Activated T-cell treated with anti-CD3 and anti-CD28 coated beads for 24 hours (primary cell): ENCODE measurements at places on chromosomes 12 and 14.

DNA sequence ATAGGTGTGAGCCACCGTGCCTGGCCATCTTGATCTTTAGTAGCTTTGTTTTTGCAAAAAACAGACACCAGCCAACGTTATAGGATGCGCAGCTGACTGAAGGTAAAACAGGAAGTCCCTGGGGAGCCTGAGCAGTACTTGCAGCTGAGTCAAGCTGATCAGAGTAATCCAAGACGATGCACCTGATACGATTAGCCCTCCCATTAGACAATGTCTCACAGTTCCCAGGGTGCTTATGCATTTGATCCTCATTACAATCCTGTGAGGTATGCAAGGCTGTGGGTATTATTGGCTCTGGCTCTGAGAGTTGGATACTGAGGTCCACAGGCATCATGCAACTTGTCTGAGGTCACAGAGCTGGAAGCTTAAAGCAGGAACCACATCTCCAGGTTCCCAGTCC is 8.1 kb downstream of the KRT18 start:
- DNase-seq = no peak

GRCh38 chr14:20848316-20848954 is 42.8 kb upstream of the RNASE3 start:
- DNase-seq = no peak

DNA sequence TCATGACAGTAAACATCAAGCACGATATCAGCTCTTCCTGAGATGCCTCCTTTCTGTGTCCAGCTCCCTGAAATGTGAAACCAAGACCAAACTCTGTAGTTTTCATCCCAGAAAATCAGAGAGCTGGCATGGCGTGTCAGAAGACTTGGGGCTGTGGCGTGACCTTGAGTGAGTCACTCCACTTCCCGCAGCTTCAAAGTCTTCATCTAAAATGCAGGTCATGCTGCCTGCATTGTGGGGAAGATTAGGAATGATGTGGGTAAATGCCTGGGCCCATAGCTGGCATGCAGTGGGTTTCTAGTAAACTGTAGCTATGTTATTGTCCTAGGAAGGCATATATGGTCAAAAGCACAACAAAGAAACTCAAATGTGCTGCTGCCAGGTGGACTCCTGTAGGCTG is 28.8 kb downstream of the OAS2 start:
- DNase-seq = no peak

DNA sequence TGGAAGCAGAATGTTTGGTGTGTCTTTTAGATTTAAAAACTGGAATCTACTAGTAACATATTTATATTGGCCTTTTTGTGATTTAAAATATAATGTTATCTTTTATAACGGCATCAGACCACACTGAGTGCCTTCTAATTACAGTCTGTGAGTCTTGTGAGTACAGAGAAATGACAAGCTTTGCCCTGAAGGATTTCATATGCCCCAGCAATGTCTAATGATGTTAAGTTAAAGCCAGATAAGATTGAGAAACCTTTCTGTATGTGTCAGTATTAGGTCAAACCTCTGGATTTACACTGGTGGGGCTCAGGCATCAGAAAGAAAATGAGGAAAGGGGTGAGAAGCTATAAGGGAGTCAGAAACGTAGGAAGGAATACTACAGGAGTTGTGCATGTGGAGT is 25.2 kb downstream of the PLEKHA5 start:
- no peak for DNase-seq

GRCh38 chr12:10115890-10116289 is 14.1 kb downstream of the CLEC7A start:
- no peak for DNase-seq

DNA sequence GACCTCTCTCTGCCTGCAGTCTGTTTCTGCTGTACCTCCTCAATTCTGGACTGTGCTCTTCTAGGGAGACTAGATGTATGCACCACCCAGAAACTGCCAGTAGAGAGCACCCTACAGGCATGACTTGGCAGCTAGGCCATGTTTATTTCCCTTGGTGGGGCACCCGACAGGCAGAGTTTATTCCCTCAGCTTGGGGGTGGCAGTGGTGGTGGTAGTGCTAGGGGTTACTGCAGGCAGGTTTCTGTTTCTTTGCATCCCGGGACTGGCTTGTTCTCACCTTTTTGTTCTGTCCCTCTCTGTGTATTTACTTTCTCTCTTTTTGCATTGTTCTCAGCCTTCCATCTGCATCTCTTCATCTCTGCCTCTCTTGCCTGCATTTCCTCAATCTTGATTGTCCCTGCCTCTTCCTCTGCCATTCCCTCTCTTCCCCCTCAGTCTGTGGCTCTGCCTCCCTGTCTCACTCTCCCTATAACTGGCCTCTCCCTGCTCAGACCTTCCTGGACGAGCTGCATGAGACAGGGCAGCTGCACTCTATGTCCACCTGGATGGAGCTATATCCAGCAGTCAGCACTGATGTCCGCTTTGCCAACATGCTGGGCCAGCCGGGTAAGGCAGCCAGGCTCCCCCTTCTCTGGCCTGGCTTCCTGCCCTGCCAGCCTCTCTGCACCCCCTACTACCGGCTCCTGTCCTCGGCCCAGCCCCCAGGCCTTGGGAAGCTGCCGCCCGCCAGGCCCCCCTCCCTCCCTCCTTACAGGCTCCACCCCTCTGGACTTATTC is 13.8 kb downstream of the PRPF40B start:
- DNase-seq = peak; percentile 50

DNA sequence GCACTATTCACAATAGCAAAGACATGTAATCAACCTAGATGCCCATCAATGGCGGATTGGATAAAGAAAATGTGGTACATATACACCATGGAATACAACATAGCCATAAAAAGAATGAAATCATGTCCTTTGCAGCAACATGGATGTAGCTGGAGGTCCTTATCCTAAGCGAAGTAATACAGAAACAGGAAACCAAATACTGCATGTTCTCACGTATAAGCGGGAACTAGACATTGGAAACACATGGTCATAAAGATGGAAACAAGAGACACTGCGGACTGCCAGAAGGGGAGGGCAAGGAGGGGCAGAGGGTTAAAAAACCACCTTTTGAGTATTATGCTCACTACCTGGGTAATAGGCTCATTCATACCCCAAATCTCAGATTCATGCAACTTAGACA is 234.1 kb upstream of the PLXNC1 start:
- no peak for DNase-seq

DNA sequence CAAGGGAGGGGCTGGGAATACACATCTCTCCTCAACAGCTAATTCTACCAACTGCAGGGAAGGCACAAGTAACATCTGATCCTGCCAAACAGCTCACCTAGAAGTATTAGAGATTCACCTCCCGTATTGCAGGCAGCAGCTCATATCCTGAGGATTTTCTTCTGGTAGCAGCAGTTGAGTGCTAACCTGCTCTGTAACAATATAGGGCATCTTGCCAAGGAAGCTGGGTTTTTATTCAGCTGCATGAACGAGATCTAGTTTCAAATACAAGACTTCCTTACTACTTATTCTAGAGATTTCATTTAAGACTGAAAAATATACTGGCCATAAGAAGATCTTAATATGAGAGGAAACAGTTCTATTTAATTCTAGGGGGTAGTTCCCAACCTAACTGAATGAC is 261.4 kb upstream of the USP15 start:
- no peak for DNase-seq

- no peak for DNase-seq
Observed at GRCh38 chr14:54815016-54815415, 87.6 kb downstream of the GCH1 start.

DNA sequence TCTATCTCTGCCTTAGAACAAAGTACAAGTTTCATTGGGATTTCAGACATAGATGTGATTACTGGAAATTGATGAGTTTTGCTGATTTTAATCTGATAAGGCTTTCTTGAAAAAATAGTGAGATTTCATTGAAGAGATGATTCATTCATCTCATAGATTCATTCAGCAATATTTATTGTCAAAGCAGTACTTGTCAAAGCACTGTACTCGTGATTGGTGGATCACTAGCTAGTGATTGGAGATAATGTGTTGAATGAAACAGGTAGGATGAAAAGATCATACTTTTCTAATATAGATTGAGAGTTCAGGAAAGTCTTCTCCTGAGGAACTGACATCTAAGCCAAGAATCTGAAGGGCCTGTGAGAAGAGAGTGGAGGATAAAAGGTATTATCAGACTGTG is 71.0 kb downstream of the KTN1 start:
- DNase-seq = no peak

DNA sequence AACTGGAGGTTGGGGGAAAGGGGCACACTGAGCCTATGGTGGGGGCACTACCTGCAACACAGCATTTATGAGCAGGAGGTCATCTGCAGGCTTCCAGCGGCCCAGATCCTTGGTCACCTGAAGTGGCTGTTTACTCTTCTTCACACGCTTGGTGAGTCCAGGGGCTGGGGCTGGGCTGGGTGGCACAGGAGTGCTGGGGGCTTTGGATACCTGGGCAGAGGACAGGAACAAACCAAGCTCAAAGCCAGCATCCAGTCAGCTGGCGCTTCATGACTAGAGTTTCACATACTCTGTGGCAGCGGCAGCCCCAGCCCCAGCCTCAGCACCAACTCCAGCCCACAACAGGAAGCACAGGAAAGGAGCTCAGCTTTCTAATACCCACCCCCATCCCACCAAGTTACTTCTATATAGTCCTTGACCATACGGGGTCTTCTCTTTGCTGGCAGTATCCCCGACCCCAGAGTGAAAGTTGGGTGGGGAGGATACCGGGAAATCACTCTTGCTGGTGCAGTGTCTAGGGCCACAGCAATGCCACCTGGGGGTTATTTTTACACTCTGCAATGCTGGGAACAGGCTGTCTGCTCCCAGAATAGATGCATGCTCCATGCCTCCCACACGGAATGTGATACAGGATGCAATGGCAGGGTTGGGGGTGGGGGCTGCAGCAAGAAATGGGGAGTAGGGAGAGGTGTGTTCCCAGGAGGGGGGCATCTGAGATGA is 3.1 kb downstream of the MCRS1 start:
- no peak for DNase-seq

DNA sequence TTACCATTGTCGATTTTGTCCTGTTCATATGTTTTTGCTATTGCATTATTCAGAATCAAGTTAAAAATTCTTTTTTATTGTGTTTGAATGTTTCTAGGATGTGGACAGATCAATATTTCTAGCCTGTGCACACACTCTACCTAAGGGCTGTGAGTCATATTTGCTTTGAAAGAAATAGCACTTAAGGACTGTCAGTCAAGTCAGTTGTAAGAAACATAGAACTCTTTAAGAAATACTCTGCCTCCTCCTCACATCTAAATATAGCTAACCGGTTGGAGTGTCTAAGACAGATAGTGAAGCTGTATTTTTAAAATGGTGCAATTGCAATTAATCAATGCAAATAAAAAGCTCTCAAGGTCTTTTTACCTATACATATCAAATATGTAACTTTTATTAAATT is 17.9 kb upstream of the MGST1 start:
- DNase-seq = no peak

GRCh38 chr12:25811656-25812126 is 146.8 kb upstream of the RASSF8 start:
- no peak for DNase-seq

- DNase-seq = no peak
Observed at GRCh38 chr12:75658286-75658685, 146.9 kb upstream of the KRR1 start.

DNA sequence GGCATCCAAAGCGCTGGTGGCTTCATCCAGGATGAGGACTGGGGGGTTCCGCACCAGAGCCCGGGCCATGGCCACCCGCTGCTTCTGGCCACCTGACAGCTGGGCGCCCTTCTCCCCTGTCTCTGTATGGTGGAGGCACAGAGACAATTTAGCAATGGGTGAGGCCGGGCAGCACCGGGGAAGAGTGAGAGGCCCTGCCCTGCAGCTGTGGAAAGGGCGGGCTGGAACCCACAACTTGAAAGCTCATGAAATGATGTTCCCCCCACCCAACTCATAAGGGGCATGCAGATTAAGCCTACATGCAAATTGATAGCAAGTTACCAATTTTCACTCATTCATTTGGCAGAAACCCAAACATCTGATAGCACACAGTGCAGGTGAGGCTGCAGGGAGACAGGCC is 34.1 kb downstream of the ABCB9 start:
- DNase-seq = no peak

- no peak for DNase-seq
Observed at GRCh38 chr14:56125772-56126636, 7.8 kb downstream of the PELI2 start.

DNA sequence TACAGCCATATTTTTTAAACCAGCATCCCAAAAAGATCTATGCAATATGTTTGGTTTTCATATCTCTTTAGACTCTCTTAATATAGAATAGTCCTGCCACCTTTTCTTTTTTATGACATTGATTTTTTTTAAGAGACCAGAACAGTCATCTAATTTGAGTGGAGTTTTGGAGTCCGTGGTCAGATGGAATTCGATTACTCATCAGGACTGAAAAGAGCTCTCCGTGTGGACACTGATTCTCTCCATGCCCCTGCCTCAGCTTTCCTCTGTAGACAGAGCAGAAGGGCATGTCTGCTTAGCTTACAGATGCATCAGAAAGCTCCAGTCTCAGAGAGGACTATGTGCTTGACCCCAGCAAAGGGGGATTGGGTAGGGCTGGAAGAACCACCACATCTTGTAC is 27.8 kb downstream of the SMCO2 start:
- no peak for DNase-seq

- no peak for DNase-seq
Observed at GRCh38 chr12:38328306-38328895, 11.8 kb downstream of the ALG10B start.

DNA sequence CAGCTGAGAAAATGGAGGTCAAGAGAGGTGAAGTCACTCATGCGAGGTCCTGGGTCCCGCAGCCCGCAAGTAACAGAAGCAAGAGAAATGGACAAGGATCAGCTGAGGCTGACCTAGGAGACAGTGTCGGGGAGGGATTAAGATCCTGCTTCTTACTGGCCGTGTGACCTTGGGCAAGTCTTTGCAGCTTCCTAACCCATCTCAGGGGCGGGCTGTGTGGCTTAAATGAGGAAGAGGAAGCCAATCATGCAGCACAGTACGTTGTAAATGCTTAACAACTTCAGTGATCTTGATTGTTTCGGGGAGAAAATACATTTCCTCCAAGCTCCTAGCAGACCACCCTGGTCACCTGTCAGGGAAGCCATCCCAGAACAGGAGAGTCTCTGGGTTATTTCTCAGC is 7.1 kb upstream of the PGF start:
- no peak for DNase-seq

- no peak for DNase-seq
Observed at GRCh38 chr12:16962889-16963288, 356.9 kb upstream of the LMO3 start.

- DNase-seq = no peak
Observed at GRCh38 chr14:36493761-36494160, 26.3 kb downstream of the NKX2-1 start.

DNA sequence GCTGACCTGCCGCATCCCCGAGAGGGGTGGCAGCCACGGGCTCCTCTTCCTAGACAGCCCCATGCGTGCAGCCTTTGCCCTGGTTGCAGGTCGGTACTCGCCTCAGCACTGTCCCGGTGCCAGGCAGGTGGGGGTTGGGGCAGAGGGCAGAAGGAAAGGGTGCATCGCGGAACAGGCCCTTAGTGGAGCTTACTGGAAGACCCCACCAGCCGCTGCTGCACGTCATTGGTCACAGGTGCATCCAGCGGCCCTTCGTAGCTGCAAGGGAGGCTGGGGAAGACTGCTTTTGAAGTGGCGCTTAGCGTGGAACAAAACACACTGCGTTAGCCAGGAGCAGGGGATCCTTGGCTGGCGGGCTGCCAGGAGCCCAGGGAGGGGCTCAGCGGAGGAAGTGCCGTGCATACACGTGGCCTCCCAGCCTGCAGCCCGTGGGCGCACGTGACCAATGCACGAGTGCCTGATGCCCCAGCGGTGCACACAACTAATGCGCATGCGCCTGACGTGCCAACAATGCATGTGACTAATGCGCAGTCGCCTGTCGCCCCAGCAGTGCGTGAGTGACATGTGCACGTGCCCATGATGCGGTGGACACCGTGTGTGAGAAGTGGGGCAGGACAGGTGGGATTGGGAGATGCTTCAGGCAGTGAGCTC is 5.0 kb upstream of the EP400 start:
- no peak for DNase-seq
